Myocyte (in vitro differentiated cells): ENCODE measurements at places on chromosomes 5 and 9.

GRCh38 chr5:54908774-54909525 lies 76.4 kb downstream of the ESM1 start:
- DNase-seq: no peak

GRCh38 chr5:173659423-173659822 lies 43.0 kb upstream of the BOD1 start:
- no peak for DNase-seq

DNA sequence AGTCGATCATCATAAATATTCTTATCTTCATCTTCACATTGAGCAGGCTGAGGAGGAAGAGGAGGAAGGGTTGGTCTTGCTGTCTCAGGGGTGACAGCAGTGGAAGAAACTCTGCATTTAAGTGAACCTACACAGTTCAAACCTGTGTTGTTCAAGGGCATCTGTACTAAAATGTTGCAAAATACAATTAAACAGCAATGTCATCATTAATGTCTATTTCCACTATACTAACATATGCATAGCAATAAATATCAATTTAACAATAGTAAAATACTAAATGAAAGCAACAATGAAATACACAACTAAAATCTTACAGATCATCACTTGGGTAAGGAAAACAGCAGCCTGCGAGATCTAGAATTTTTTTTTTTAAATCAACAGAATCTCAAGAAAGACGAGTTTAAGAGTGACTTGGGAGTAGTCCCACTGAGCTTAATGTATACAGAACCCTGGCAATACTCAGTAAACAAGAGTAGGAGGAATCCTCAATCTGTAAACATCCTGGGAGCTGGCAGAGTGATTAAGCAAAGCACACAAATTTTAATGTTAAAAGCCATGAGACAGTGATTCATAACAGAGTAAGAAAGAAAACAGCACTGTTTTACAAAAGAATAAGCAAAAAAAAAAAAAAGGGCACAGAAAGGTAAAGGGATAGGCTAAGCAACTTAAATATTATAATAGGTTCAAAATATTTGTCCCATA lies 10.0 kb downstream of the HOMER1 start:
- no peak for DNase-seq

- peak; percentile 55 for DNase-seq
These were observed 46.6 kb downstream of the MVB12B start for GRCh38 chr9:126373241-126373640.

DNA sequence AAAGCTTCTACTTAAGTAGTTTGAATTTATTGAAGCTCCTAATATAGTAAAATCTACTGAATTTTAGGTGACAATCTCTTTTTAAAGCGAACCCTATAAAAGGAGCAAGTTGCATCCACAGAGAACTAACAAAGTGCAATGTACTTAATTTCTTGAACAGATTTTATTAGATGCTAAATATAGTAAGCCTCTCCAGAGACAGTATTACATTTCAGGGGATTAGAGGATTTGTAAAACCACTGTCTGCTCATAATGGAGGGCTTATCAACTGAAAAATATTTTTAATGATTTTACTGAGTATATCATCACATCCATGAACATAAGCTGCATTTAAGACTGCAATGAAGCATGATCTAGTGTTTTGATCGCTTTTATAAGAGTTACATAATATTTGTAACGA lies 230.0 kb upstream of the EFNA5 start:
- peak; percentile 49 for DNase-seq

DNA sequence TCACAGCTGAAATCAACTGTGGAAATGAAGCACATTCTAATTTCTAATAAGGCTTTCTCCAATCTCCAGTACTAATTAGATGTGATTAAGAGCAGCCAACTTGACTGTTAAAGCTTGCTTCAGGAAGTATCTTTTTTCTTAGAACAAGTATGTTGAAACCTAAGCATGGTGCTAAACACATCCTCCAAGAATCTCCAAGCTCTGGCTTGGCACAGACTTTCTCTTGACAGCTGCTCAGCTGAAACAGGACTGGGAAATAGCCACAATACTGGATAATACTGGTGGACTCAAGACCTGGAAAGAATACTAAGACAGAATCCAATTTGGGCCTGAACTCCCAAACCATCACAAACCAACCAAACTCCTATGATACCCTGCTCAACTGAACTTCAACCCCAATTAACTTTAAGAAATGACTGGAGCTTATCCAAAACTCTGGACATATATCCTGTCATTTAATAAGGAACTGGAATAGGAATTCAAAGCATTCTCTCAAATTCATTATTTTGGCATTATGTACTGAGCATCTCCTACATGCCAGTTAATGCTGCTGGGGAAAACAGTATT lies 16.2 kb downstream of the PRKAA1 start:
- peak; percentile 89 for DNase-seq

DNA sequence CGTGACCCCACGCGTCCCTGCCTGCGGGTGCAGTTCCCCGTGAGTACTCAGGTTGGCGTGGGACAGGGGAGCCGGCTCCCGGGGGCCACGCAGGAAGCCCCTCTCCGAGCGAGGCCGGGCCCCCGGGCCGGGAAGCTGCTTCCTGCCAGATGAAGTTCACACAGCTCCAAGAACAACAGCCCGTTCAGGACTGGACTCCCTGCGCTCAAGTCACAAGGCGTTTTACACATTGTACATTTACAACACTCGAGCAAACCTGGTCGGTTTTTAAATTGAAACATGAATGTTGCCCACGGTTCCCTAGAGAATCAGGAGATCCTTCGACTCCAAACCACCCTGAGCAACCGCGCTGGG lies 22.4 kb downstream of the SLC9A3 start:
- DNase-seq: no peak
